ENCODE measurements at places on chromosomes 16 and 17.
A peak's percentile ranks its signal among the peaks of the same experiment; 100 is the strongest.

GRCh38 chr17:4313221-4314114 is 49.7 kb upstream of the ANKFY1 start:
- no peak for DNase-seq

DNA sequence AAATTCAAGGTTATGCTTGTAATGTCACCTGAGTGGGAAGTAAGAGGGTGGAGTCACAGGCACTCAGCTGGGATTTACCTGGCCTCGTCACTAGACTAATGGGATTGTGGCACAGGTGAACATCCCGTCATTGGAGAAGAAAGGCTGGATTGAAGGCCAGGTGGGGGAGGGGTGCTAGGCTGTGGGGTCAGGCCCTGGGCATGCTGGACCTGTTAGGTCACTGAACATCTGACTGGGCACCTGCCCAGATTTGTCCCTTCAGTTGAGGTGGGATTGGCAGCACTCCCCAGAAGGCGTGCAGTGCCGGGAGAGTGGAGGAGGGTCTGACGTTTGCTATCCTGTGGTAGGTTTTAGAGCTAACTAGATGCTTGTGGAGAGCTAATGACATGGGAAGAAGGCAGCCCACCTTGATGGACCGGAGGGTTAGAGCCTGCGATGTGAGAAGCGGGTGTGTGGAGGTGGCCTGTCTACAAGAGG is 161.5 kb upstream of the ZNF267 start:
- no peak for DNase-seq

DNA sequence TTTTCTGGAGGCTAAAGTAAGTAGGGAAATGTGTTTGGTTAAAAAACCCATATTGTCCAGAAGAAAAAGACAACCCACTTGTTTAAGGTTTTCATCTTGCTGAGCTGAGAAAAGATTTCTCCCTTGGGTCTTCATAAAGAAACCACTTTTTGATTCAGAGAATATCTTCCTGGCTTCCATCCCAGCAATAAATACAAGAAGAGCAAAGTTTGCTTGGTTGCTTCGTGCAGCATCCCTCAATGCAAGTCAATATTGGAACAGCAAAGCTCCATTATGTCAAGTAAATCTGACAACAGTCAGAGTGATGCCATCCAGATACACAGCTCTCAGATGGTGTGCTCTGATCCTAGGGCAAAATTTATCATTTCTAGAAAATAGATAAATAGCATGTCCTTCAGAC is 118.9 kb upstream of the PIRT start:
- no peak for DNase-seq

DNA sequence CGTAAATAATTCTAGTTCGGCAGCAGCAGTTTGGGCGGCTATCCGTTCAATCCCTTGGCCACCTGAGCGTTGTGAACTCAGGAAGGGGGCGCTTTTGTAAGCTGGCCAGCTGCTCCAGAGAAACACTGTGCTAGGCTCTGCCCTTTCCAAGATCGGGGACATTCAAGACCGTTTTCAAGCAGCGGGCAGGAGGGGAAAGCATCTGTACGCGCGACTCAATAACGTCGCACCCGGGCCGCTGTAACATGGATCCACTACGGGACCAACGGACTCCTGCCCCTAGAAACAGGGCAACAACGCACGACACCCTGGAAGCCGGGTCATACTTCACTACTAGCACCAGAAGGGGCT is 463 bp downstream of the TOP2A start:
- no peak for DNase-seq

- peak; percentile 73 for DNase-seq
These were observed at the start of gene PGS1 for GRCh38 chr17:78378225-78379130. TSS of gene PGS1 (plus strand) at chr17:78378649. CDS start at chr17:78378666, 17 bp downstream.

Measured in CD4-positive, alpha-beta T cell treated with Interleukin-4 for 4 hours (primary cell).